ENCODE measurements at places on chromosomes 5 and 9.

DNA sequence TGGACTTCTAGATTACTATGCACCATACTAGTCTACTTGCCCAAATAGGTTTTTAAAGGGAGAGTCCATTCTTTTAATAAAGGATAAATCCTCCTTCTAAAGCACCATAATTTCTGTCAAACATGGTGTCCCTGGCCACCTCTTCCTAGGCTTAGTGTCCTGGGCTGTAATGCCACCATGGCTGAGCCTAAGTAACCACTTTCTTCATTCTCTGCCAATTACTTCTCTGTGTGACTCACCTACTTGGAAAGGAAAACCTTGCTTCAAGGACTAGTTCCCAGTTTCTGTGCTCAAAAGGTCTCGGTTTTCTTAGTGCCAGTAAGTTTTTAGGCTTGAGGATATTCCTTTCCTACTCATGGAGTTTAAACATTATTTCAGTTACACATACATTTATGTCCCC is 273.4 kb downstream of the DENND1A start:
- no peak for DNase-seq

GRCh38 chr9:136787690-136788400 is 3.3 kb upstream of the TMEM141 start:
- peak; percentile 90 for DNase-seq

GRCh38 chr5:139701056-139701741 is 53.0 kb downstream of the CXXC5 start:
- peak; percentile 81 for DNase-seq

DNA sequence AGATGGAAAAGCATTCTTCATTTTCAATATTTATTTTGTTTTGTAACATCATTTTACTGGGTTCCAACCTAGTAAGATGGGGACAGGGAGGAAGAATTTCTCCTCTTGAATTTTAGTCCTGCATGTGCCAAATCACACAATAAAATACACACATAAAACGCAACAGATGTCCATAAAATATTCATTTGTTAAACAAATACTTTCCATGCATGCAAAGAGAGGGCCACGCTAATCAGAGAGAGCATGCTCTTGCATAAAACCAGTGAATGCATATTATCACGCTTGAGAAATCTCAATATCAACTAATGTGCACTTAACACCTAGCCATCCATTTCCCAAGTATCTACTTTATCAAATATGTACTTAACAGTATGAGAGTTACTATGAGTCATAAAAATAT is 212.6 kb upstream of the TARS1 start:
- no peak for DNase-seq

- DNase-seq: no peak
Observed at GRCh38 chr5:33129309-33129708, 311.5 kb upstream of the TARS1 start.

DNA sequence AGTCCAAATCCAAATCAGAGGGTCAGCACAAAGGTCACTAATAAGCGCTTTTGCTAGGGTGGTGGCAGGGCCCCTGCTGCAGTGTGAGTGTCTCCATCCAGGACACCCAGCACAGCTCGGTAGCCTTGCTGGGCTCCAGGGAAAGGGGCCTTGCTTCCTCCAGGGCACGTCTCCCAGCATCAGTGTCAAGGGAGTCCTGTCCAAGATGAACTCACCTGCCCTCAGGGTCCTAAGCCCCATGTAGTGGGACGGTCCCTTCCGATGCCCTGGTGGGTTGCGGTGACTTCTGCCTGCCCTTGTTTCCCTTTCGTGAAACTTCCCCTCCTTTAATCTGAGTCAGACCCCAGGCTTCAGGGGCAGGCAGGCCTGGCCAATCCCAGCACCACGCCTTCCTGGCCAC is 101.7 kb downstream of the ZNF354C start:
- DNase-seq: no peak

DNA sequence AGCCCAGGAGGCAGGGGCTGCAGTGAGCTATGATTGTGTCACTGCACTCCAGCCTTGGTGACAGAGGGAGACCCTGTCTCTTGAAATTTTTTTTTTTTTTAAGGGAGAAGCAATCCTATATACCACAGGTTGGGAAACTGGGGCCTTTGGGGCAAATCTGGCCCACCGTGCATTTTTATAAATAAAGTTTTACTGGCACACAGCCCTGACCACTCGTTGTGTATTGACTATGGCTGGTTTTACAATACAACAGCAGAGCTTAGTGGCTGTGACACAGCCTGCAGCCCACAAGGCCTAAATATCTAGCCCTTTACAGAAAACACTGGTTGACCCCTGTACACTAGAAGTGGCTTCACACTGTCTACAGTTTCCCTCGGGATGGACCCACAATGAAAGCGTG is 58.0 kb downstream of the SECISBP2 start:
- DNase-seq: no peak

- peak; percentile 46 for DNase-seq
Observed at GRCh38 chr9:21993893-21994555, at the start of gene CDKN2A. TSS of gene CDKN2A (minus strand) at chr9:21994392.

DNA sequence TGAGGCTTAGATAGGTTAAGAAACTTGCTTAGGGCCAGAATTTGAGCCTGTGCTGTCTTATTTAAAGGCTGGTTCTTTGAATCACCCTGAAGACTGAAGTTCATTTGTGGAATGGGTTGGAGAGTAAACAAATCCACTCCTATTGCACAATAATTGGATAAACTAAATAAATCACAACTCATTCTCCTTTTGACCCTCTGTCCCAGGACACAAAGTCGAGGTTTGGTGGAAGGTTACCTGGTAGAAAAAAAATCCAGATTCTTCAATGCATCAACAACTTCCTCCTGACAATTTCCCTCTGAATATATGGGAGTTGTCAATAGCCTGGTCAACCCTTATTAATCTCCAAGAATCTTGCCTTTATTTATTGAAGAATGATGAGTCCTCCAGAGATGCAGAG is 28.9 kb downstream of the TBC1D2 start:
- no peak for DNase-seq

DNA sequence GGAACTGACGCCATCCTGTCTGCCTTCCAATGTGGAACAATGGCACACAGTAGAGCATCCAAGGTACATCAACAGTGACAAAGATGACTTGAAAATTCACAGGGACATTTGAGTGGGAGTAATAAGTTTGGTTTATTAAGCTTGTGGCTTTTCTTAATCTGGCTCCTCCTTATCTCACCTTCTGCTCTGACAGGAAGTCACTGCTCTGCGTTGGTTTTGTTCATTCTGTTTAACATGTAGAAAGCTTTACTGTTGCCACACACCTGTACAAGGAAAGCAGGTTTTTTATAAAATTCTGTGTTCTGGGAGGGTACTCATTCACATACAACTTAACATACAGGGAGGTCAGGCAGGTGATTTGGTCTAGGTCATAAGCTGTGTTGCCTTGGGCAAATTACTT is 1.6 kb upstream of the GZMK start:
- no peak for DNase-seq

- DNase-seq: no peak
Observed at GRCh38 chr5:169182797-169183196, 118.1 kb downstream of the SLIT3 start.

GRCh38 chr5:1513326-1514026 is 10.3 kb downstream of the LPCAT1 start:
- no peak for DNase-seq

- DNase-seq: no peak
Observed at GRCh38 chr5:29794141-29794787, 1399.2 kb upstream of the CDH6 start.

- DNase-seq: no peak
Observed at GRCh38 chr9:124008303-124008693, 3.3 kb upstream of the LHX2 start.

GRCh38 chr5:91142386-91142785 is 240.7 kb downstream of the ARRDC3 start:
- no peak for DNase-seq

DNA sequence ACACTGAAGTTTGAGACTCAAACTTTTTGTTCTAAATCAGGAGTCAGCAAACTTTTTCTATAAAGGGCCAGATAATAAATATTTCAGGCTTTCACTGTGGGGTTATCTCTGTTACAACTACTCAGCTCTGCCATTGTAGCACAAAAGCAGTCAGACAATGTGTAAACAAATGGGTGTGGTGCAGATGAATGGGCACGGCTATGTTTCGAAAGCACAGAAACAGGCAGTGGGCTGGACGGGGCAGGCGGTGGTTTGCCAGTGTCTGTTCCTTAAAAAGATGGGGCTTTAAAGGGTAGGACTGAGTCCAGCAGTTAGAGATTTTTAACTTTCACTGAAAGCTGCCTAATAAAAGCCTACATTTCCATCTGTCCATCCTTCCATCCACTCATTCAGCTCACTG is 48.9 kb downstream of the PFDN1 start:
- no peak for DNase-seq

DNA sequence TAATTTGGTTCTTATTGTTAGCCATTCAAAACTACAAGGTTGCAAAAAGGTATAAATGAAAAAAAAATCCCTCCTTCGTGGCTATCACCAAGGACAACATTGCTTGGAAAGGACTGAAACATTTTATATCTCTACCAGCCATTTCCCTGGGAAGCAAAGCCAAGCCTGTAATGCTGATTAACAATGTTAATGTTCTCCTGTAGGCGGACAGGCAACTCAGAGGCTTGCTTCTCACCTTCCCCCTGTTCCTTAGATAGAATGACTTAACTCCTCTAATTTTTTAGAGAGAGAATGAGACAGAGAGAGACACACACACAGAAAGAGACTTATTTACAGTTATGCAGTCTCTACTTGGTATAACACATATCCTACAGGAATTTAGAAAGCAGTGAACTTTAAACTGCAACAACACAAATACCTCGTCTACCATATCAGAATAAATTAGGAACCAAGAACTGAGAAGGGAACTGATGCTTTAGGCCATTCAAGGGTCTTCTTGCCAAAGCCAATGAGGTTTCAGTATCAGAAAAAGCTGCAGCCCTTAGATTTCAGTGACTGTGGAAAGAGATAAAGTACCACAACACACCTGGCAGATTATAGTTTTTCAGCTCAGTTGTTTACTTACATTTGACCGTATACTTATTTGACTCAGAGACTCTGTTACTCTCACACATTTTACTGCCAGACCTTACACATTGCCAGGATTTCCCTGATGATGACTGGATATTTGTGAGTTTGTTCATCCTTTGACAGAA is 20.9 kb upstream of the MAN2A1 start:
- DNase-seq: no peak

- DNase-seq: peak; percentile 46
Observed at GRCh38 chr9:131334629-131335367, 45.3 kb downstream of the PLPP7 start.

DNA sequence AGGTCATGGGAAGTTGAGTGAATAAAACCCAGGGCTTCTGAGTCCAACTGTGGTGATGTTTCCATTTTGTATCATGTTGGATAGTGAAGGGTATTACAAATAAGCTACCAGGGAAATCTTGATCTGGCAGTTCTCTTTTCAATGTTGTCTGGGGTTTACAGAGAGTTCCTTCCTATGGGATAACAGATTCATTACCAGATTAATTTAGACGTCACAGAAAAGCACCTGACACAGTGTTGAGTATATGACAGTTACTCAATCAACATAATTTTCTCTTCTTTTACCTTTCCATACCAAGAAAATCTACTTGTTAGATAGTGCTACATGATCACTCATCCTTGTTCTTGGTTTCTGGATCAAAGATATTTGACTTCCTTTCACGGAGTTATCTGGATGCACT is 270.9 kb downstream of the ACTL7B start:
- no peak for DNase-seq

GRCh38 chr9:69678843-69679538 is 6.8 kb upstream of the APBA1 start:
- DNase-seq: no peak

GRCh38 chr9:19689328-19690101 is 99.3 kb downstream of the SLC24A2 start:
- no peak for DNase-seq

DNA sequence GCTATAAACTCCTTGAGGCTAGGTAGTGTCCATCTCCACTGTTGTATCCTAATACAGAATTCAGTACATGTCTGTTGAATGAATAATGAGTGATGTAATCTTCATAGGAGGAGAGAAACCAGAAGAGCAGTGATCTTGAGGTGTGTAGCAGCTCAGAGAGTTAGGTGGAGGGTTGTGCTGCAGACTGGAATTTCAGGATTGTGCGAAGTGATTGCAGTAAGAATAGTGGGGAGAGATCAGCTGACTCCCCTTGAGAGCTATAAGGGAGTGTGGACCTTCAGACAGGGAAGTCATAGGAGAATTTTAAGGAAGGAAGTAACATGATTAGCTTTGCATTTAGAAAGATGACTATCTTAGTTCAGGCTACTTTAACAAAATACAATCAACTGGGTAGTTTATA is 4.4 kb downstream of the SNX24 start:
- DNase-seq: peak; percentile 50

DNA sequence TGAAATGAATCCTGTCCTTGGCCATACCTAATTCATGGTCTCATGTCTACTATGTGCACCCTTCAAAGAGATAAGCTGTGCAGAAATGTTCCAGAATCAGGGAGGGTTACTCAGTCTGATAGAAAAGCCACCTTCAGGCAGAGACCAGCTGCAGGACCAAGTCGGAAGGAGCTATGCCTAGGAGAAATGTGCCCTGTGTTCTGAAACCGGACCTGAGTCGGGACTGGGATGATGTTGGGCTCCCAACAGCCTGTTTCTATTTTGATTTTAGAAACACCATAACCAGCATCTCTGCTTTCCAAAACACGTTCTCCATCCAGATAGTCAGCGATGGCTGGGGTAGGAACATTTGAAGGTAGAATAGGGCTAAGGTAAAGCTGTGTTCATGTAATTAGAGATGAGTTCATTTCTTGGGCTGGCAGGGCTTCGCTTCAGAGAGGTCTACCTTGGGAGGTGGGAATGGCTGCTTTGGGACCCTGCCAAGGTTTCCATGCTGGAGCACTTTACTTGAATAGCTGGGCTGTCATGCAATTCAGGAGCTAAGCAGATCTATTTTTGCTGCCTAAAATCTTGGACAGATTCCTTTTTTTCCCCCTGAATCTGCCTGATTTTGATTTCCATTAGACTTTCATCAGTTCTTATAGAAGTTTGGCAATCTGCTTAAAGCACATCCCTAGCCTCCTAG is 2.8 kb downstream of the ADCY2 start:
- DNase-seq: no peak

DNA sequence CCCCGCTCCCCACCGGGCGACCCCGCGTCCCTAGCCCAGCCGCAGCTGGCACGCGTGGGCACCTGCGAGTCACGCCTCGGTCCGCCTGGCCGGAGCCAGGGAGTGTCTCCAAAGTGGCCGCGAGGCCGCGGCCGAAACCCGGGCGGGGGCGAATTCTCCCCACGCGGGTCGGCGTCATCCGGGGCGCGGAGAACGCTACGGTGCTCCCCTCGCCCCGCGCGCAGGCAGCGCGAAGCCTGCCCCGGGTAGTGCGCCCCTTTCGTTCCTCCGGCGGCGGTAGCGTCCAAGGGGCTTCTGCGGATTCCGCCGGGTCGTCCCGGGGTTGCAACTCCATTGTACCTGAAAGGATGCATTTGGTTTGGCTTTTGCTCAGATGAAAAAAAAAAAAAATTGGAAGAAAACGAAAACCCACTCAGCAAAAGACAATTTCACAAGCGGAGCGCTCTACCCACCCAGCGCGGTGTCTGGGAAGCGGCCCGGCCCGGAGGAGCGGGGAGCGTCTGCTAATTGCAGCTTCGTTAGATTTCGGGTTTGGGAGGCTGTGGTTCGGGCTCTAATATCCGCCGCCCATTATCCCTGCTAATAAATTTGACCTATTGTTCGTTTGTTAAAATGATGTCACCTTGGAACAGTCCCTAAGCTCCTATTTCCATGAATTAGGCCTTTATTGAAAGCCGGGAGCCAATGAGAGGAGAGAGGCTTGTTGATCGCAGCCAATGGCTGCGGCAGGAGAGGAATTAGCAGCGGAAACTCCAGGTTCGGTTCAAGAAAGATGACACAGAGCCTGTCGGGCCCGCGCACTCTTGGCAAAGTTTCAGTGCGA is at the start of gene TLX3:
Gene TLX3, plus strand, starts transcription at position 796 of the 823 bp plus-strand sequence. CDS start 118 bp downstream, outside the sequence.
- DNase-seq: no peak
